Cardiac septum (tissue), 1 donor: ENCODE measurements at places on chromosomes 7 and 10. TPM values are rescaled to one million over a fixed set of nuclear protein-coding genes. Genes with fewer than 3 reads are reported as not detected.

DNA sequence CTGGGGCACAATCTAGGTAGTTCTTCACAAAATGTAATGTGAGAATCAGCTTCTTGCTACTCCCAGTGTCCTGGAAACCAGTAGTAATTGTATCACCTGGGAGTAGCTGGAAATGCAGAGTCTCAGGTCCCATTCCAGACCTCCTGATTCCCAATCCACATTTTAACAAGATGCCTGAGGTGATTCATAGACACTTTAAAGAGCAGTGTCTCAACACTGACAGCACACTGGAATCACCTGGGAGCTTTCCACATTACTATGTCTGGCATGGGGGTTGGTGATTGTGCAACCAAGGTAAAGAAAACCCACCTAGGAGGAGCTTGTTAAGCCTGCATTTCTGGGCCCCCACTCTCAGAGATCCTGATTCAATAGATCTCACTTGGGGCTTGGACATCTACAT is 11.1 kb downstream of the DPY19L1 start:
- no peak for DNase-seq

DNA sequence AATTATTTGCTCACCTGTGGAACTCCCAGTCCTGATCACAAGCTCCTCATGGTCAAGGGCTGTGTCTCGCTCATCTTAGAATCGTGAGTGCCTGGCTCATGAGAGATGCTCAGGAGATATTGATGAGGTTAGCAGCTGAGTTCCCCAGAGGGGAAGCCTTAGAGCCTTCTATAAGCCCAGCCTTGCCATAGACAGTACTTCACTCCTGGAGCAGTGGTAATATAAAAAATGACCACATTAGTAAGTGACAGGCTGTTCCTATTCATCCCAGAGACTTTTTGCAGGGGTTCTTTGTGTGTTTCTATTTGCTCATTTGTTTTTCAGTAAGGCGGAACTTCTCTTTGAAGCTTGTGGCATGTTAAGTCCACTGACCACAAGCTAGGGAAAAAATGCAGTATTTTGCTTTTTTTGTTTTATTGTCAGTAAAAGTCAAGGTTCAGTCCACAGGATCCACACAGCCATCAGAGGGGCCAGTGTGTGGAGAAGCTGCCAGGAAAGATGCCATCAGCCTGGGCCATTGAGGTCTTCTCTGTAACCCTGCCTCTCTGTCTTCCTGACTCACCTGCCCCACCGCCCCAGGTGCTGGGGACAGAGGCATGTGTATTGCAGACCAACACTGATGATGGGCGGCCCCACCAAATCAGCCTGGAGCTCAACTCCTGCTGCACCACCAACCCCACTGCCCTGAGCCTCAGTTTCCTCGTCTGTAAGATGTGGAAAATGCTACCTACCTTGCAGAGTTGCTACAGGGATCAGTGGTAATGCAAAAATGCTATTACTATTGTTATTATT is 36.4 kb upstream of the JCAD start:
- DNase-seq, result no peak

The SFRP4 gene
- total RNA-seq, result 15.0 TPM

DNA sequence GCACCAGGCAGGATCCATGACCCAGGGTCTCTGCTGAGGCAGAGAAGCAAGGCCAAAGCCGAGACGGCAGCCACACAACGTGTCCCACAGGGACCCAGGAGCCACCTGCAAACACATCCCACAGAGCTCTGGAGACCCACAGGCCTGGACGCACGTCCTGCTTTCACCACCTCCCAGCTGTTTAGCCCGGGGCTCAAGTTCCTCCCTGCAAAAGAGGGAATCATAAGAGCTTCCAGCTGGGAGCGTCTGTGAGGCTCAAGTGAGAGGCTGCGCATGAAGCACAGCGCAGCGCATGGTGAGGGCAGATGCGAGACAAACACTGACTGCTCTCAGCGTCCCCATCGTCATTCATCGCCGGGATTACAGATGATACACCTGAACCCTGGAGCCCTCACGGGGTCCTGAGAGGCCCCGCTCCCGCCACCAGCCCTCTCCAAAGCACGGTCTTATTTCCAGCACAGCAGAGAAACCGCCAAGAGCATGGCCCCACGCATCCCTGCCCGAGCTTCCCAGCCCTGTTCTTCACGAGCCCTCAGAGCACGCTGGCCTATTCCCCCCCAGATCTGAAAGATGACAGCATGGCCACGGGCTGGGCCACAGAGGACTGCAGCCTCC is 88.7 kb downstream of the MAD1L1 start:
- no peak for DNase-seq

GRCh38 chr10:57986422-57986821 is 281.3 kb downstream of the IPMK start:
- DNase-seq, result no peak

DNA sequence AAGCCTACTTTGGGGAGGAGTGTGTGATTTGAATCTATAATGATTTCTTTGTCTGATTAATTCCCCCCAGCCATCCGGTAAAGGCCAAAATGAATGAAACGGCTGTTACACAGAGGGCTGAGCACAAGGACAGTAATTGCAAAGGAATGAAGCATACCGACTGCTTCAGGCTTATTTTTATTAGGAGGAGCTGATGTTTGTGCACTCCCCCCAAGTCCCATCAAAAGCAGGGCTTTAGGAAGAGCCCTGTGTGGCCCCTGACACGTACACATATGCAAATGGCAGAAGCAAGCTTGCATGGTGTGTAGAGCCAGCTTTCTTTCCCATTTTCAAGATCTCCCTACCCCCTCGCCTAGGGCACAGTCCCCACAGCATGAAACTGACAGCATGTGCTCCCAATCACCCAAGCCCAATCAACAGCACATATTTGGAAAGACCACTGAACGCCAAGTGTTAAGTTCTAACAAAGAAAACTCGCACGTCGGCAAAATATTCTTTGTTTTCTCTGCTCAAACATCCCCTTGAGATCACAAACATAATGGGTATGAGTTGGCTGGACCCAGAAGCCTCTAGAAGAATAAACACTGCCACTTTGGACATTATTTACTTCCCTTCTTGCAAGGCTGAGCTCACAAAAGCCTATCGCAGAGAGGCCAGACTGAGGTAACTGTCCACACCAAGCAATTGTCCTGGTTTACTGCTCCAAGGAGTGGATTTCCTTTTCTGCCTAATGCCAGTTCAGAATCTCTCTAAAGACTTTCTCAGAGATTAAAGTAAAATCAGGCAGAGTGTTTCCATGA is 143.0 kb downstream of the CUBN start:
- DNase-seq, result no peak

DNA sequence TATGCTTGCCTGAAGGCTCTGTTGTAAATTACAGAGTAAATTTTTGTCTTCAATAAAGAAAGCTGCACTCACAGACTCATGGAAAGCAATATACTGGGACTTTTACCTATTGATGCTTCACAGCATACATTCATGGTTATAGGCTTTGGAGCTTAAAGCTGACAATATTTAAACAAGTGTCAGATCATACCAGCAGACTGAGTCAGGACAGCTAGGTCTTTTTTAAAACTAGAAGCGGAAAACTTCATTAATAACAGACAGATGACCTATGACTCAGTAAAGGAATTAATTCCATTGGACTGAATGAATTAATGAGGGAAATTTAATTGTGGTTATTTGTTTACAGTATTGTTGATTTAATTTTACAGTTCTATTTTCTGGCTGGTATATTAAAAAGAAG is 165.8 kb upstream of the DGKB start:
- DNase-seq, result no peak

DNA sequence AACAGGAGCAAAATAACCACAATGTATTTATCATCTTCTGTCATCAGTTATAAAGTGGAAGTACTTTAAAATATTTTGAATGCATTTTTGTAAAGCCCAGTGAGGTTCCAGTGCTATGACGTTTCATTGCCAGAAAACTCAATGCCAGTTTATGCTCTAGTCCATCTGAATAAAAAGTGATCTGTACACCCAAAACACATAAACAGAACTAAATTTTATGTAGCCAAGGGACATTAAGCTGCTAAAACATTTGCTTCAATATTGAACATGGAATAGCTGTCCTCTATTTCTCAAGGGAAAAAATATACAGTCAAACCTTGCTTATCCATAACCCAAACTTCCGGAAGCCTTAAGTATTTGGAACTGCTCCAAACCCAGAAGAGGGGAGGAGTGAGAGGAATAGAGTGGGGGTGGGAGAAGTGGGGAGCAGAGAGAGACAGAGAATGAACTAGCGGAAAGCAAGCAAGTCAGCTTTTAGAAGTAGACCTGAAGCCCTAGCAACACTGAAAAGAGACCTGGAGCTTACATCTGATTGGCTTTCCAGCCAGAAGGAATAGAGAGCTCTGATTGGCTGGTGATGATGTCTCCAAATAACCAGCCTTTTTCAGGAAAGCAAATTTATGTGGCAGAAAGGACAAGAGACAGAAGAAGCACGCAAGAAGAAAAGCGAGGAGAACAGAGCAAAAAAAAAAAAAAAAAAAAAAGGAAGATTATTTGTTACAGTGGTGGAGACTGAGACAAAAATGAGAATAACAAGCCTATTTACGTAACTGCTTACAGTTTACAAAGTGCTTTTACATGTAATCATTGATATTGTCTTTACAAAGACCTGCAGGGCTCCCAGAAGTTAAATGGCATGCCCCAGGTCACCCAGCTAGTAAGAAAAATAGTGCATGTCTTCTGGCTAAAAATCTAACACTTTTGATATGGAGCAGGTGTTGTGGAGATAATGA is 196.0 kb downstream of the RNLS start:
- DNase-seq, result no peak

- DNase-seq, result no peak
Measured at GRCh38 chr10:126738001-126738400, 67.5 kb upstream of the C10orf90 start.

The CCDC172 gene
- total RNA-seq, result not detected

DNA sequence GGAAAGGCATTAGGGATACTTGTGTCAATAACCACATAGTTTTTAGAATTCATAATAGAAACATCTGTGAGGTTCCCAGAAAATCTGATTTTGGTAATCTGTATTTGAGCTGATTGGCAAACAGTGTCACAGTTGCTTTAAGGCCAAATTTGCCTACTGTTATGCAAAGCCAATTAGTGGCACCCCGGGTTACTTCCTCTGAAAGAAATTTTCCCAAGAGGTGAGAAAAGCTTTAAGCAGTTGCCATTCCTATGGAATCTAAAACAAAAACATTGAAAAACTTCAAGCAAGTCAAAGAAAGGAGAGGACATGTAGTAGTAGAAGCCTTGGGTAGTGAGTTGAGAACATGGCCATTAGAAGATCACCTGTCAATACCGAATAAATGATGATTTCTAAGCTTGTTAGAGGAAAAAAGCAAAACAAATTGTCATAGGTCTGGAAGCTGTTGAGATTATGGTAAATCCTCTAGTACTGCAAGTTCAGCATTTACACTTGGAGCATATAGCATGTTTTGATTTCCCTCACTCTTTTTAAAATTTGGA is 176.8 kb downstream of the TWIST1 start:
- DNase-seq, result no peak

DNA sequence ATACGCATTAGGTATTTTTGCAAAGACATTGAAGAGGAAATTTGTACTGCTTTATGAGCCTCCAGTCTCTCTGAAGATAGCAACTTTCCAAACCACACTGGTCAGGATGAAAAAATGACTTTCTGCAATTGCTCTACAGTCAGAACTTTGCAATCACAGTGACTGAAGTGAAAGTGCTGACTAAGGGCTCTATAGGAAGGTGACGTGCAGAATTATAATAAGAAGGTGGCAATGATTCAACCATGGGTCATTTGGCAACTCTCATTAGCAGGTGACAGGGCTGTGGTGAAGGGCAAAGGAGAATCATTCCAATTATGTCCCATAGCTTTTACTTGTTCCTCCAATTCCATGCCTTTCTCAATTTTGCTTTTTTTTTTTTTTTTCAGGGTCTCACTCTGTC is 311.0 kb downstream of the ANKRD30A start:
- DNase-seq, result no peak

GRCh38 chr10:52216852-52217251 is 97.2 kb upstream of the DKK1 start:
- DNase-seq, result no peak
